ENCODE measurements at places on chromosomes 16 and 17.

GRCh38 chr17:32452281-32452680 lies 8.0 kb downstream of the PSMD11 start:
- DNase-seq, result no peak

DNA sequence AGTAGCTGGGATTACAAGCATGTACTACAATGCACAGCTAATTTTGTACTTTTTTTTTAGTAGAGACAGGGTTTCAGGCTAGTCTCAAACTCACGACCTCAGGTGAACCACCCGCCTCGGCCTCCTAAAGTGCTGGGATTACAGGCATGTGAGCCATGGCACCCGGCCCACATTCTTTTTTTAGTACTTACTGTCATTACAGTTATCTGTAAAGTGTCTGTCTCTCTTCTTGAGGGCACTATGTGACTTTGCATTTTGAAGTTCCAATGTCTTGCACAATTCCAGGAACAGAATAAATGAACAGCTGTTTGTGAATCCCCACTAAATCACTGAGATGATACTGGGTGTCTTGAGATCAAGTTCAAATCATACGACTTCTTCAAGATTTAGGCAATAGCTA lies 1540.3 kb downstream of the CDH11 start:
- DNase-seq, result no peak

GRCh38 chr16:1295465-1295864 lies 14.0 kb upstream of the UBE2I start:
- DNase-seq, result no peak

GRCh38 chr16:52068447-52069074 lies 478.4 kb downstream of the TOX3 start:
- no peak for DNase-seq

GRCh38 chr17:49468811-49469385 lies 26.2 kb upstream of the NGFR start:
- DNase-seq, result peak; percentile 74

GRCh38 chr16:77805398-77805797 lies 17.0 kb downstream of the VAT1L start:
- no peak for DNase-seq

DNA sequence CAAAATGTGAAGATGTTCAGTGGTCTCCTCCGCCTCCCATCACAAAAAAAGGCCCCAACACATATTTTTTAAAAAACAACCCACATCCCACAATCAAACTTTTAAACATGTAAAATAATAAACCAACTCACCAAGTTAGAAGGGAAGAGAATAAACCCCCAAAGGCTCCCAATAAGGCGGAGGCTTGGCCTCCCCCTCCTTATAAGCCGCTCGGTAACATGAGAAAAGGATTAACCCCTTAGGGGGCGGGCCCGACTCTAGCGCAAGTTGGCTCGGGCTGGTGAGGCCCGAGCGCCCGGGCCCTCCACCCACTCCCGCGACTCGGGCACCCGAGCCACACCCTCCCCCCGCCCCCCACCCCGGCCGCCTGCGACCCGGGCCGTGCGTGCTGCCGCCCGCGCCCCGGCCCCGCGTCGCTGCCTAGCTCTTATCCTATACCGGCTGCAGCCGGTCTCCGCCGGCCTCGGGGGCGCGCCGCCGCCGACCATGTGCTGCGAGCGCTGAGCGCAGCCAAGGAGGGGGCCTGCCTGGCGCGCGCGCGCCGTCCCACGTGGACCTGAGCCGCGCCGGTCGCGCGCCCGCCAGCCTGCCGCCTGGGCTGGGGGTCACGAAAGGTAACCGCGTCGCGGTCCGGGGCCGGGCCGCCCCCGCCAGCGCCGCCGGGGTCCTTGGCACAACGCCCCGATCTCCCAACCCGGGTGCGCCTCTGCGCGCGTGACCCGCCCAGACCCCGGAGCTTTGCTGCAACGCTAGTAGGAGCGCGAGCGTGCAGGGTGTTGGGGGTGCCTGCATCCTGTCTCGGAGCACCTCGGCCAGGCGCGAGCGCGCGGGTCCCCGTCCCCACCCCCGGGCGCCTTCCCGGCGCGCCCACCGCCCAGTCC lies at the start of the genes ARSG and SLC16A6:
Gene ARSG (plus strand): TSS at position 541 of the 881 bp plus-strand sequence. CDS start 15,999 bp downstream, outside the sequence.
Gene SLC16A6 (minus strand): TSS at position 173 of the 881 bp plus-strand sequence. CDS start 12,807 bp downstream, outside the sequence.
- peak; percentile 75 for DNase-seq

DNA sequence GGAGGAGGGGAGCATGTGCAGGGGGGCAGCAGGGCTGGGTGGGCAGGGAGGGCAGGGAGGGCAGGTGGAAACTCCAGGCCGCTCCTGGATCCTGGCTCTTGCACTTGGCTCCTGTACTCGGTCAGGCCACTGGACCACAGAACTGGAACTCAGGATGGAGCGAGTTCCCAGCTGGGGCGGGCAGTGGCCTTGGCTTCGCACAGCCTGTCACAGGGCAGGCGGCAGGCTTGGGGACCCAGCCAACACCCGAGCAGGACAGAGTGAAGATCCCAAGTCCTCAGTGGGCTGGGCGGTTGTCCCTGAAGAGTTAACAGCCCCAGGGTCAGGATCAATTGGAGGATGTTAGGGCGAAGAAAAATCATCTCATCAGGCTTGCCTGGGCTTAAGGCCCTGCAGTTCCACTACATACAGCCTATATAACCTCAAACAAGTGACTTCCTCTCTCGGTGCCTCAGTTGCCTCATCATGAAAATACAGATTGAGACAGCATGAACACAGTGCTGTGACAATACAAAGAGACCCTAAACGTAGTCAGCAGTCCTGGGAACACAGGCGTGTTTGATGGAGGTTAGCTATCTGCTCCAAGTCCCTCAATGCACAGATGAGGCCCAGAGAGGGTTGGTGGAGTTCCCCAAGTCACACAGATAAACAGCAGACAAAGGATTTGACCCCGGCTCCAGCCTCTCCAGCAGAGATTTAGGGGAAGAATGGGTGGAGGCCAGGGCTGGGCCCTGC lies 21.9 kb downstream of the ZNF423 start:
- DNase-seq, result no peak

DNA sequence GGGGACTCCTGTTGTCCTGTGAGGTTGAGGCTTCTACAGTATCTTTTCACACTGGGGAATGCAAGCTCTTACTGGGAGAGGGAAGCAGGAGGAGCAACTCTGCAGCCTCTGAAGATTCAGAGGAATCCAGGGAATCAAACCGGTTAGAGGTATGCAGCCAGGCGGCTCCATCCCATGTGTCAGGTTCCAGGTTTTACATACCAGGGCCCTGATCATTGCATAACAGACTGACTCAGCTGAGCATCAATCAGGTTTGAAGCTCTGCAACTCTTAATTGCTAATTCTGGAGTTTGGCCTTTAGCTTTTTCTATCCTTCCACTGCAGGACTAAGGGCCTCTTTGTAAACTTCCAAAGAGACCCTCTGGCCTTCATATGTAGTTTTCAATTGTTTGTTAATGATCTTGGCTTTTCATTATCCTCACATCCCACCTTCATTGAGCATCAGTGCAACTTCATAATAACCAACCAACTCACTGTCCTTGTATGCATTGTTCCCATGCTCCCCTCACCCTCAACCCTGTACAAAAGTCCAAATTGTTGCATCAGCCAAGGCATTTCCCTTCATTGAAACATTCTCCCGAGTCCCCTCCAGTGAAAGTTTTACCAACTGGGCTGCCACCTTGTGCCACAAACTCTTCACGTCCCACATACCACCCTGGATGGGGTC lies 59.7 kb upstream of the DHX40 start:
- DNase-seq, result no peak

- DNase-seq, result no peak
These were observed 22.3 kb upstream of the BRD7 start for GRCh38 chr16:50390914-50391716.

GRCh38 chr17:73390851-73391250 lies 79.0 kb upstream of the CDC42EP4 start:
- DNase-seq, result no peak

- peak; percentile 84 for DNase-seq
These were observed 49.4 kb upstream of the GSE1 start for GRCh38 chr16:85563515-85564276.

DNA sequence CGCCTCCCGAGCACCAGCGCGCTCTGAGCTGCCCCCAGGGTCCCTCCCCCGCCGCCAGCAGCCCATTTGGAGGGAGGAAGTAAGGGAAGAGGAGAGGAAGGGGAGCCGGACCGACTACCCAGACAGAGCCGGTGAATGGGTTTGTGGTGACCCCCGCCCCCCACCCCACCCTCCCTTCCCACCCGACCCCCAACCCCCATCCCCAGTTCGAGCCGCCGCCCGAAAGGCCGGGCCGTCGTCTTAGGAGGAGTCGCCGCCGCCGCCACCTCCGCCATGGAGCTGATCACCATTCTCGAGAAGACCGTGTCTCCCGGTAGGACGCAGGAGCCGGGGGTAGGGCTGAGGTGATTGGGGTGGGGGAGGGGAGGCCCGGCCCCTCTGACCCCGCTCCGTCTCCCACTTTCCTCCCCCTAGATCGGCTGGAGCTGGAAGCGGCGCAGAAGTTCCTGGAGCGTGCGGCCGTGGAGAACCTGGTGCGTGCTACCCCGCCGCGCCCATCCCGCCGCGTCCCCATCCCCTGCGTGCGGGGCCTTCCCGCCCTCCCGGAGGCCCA lies 329 bp downstream of the KPNB1 start:
- DNase-seq, result no peak

DNA sequence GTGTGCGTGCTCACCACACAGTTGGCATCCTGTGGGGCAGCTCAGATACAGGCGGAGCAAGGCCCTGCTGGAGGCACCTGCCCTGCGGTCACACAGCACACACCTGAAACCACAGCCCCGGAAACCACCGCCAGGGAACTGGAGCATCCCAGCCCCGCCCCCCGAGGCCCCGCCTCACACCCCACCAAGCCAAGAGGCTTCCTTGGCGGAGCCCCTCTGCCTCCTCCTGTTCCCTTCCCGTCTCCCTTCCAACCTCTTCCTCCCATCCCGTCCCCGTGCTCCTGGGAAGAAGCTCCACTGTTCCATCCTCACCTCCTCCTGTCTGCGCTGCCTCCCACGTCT lies 205.5 kb downstream of the NTN1 start:
- no peak for DNase-seq

GRCh38 chr16:49890876-49891275 lies 35.0 kb upstream of the ZNF423 start:
- no peak for DNase-seq

DNA sequence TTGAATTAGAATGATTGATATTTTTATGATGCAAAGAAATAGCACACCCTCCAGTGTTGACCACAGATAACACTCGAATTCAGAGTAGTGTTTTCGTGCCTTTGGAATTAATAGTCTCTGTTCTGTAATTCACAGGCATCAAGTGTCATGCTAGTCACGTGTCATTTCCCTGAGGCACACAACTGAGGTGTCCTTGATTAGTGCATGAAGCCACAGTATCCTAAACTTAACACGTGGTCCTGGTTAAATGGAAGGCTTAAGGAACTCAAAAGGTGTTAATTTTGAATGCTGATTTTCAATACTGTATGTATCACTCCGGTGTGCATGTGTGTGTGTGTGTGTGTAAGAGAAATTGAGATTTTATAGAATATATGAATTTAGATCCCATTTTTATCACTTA lies 625.6 kb downstream of the TMEM114 start:
- DNase-seq, result no peak

DNA sequence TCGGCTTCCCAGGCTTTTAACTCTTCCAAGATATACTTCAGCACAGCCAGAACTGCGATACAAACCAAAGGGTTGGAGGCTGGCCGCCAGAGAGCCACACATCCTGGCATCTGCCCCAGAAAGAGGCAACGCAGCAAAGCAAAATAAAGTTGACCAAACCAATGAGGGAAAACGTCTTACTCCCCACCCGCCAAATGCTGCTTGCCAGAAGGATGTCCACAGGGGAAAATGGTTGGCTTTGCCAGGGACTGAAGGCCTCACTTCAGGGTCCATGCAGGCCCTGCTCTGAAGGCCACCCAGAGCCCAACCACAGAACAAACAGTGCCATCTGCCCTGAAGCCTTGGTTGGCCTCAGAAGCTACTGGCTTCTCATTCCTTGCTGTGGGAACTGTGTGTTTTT lies 15.0 kb downstream of the CACNG1 start:
- no peak for DNase-seq

DNA sequence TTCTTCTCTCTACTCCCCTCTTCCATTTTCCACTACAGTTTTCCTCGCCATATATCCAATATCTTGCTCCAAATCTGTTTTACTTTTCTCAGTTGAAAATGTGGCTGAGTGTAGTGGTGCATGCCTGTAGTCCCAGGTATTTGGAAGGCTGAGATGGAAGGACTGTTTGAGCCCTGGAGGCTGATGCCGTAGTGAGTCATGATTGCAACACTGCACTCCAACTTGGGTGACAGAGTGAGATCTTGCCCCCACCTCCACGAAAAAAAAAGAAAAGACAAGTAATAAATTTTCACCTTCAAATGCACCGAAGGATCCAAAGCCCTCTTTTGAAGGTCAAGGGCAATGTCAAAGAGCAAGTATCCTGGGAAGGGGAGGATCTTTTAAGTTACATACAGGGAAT lies 592.3 kb downstream of the TMEM114 start:
- no peak for DNase-seq

- DNase-seq, result no peak
These were observed 1.9 kb downstream of the EPN3 start for GRCh38 chr17:50534222-50534978.

DNA sequence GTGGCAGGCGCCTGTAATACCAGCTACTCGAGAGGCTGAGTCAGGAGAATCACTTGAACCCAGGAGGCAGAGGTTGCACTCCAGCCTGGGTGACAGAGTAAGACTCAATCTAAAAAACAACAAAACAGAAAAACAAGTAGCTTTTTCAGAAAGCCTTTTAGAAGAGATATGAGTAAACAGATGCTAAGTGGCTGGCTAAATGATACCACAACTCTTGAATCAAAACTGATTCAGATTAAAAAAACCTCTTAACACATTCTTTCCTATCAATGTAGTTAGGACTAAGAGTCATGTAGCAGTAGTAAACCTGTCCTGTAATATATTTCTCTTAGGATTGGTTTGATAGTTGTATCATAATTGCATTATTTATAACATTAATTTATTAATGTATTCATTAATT lies 23.0 kb downstream of the PPM1D start:
- no peak for DNase-seq

- DNase-seq, result no peak
These were observed 4.1 kb downstream of the CCL4L2 start for GRCh38 chr17:36214918-36215317.

- no peak for DNase-seq
These were observed 331.5 kb downstream of the CBLN1 start for GRCh38 chr16:48950184-48950583.

DNA sequence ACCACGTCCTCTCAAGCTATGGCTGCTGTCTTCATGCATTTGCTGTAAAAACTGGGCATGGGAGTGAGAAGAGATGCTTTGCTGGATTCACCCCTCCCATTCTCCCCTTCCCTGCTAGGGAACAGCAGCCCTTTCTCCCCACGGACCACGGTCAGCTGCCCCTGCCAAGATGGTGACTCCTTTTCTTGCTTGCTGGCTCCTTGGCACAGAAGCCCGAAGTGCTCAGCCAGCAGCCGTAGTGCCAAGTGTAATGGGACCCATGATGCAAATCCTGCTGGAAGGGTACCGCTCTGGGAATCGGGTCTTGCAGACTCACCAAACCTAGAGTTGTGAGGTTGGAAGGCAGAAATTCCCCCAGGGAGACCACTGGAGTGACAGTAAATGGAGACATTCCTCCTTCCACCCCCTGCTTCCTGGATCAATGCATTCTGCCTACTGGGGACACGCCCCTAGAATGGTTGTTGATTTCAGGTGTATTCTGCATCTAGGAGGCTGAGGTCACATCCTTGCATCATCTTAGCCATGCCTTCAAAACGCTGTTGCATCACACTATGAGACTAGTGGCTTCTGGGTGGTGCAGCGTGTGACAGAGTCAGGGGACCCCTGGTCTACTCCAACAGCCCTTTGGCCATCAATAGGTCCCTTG lies 63.0 kb upstream of the CBX4 start:
- DNase-seq, result no peak

Measured in sciatic nerve (tissue), 2 donors.